RPMI7951 (cell line): ENCODE measurements at places on chromosomes 5 and 9.

- DNase-seq, result no peak
These were observed 453.9 kb downstream of the ENC1 start for GRCh38 chr5:74186356-74187315.

- no peak for DNase-seq
These were observed 88.6 kb downstream of the LMX1B start for GRCh38 chr9:126702151-126703001.

GRCh38 chr5:130136300-130136699 is 232.0 kb downstream of the CHSY3 start:
- no peak for DNase-seq

DNA sequence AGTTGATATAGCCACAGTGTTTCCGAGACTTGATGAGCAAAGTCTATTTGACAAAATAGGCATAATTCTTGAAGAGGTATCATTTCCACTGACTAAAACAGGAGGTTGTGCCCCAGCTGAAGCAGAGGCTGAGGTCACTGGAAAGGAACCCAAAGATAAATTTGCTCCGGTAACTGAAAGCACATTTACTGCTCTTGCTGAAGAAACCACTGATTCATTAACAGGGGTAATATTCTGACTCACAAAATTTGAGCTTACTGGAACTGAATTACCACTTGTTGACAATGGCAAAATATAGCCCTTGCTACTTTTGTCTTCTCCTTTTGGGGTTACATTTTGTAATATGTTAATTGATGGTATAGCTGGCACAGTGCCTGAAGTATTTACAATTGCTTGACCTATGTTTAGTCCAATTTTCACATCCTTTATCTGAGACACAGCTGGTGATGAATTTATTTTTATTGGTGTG is 30.2 kb downstream of the MLANA start:
- DNase-seq, result no peak

DNA sequence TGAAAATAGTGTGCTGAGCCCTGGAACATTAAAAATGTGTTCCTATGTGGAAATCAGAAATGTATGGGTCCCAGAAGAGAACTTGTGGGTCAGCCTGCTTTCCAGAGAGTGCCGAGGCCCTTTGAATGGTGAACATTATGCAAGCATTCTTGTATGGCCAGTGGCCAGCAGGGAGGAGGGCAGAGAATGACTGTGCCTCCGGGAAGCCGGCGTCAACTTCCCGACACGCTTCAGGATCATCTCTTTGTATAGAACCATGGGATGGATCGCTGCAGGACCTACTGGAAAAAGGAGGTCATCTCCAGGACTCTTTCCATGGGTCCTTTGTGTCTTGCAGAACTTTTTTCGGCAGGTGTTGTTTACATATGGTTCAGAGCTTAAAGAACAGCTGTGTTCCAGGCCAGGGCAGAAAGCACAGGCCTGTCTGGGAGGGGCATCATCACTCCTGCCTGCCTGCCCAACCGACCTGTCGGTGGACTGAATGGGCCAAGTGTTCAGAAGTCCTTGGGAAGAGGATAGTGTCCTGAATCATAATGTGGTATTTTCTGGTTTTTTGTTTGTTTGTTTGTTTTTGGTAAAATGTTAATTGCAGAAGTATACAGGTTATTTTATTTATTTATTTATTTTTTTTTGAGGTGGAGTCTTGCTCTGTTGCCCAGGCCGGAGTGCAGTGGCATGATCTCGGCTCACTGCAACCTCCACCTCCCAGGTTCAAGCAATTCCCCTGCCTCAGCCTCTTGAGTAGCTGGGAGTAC is 9.0 kb downstream of the PRRC2B start:
- DNase-seq, result peak; percentile 86

DNA sequence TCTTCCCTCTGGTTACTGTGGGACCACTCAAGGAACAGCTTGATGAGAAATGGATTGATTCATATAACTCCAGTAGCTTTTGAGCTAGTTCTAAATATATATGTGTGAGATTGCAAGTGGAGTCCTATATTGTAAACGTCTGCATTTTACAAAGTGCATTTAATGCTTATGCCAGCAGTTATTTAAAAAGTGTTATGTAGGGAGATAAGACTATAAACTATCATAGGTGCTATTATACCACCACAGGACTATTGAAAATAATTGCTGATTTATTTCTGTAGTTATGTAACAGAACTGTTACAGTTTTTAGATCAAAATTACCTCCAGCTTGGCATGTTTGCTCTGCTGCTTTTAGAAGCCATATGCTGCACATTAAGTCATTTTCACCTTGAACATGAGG is 36.2 kb downstream of the PTCD2 start:
- DNase-seq, result no peak

DNA sequence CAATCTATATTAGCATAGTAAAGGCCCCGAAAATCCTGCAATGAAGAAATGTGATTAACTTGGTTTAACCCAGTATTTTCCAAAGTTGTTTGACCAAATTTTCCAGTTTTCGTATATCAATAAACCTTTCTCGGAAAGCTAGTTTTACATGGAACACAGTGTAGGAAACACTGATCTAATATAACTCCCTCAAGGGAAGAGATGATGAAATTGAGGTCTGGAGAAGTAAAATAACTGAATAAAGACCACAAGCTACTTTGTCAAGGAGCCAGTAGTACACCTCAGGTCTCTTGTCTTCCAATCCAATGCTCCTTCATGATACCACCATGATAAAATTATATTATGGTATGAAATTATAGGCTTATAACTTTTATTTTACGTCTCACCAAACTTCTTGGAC is 118.1 kb upstream of the TARS1 start:
- DNase-seq, result no peak

GRCh38 chr9:124285490-124285889 is 27.7 kb downstream of the NEK6 start:
- no peak for DNase-seq

GRCh38 chr5:29758986-29759421 is 1434.5 kb upstream of the CDH6 start:
- DNase-seq, result no peak

GRCh38 chr5:72237415-72237814 is 82.6 kb downstream of the MRPS27 start:
- DNase-seq, result no peak

DNA sequence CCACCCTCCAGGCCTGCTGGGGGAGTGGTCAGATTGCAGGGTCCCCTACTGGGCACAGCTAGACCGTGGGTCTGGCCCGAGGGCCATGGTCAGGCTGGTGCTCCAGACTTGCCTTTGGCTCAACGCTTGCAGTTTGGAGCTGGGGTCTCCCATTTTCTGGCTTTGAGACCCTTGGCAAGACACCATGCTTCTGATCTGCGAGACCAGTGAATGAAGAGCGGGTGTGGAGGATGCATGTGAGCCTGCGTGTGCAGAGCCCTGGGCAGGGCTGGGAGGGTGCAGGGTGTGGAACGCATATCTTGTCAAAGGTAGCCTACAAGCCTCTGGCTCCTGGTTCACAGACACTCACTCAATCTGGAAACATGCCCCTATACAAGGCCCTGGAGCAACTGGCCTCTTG is 6.1 kb upstream of the MRNIP start:
- DNase-seq, result no peak
